ENCODE measurements at places on chromosomes 6 and 20. TPM values are rescaled to one million over a fixed set of nuclear protein-coding genes. Genes with fewer than 3 reads are reported as not detected.

The SPTLC3 gene
- not detected for total RNA-seq

The GSTA2 gene
- total RNA-seq: not detected

DNA sequence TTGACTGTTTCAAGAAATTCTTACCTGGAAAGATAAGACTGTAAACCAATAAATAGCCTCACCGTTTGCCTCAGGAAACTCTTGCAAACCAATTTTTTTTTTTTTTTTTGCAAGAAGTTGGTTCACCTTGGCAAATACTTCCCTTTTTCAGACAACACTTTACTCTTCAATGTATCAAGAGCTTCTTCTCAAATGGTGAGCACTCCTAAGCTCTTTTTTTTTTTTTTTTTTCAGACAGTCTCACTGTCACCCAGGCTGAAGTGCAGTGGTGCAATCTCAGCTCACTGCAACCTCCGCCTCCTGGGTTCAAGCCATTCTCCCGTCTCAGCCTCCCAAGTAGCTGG lies 22.7 kb upstream of the SNTA1 start:
- peak overlapping the region; percentile 90 for H3K27ac ChIP-seq
- peaks cover 17% of the 10 kb centered on the region for H3K27me3 ChIP-seq
- no peak overlapping the region for H3K4me3 ChIP-seq

The SLC35D3 gene
- total RNA-seq: not detected

The MDFI gene
- 7.9 TPM for total RNA-seq

GRCh38 chr6:78797270-78797669 lies 70.1 kb upstream of the IRAK1BP1 start:
- H3K27ac ChIP-seq: no peak overlapping the region
- DNase-seq: no peak
- no peak overlapping the region for H3K4me3 ChIP-seq
- no peaks in the 10 kb centered on the region for H3K4me1 ChIP-seq
- H3K27me3 ChIP-seq: peaks cover 2% of the 10 kb centered on the region

The TNNC2 gene
- 0.64 TPM for total RNA-seq

The SLC2A4RG gene
- total RNA-seq: 47.9 TPM

GRCh38 chr6:42417641-42418112 lies 34.0 kb downstream of the TRERF1 start:
- DNase-seq: no peak
- peaks cover 3% of the 10 kb centered on the region for H3K4me1 ChIP-seq
- no peaks in the 10 kb centered on the region for H3K27me3 ChIP-seq
- H3K36me3 ChIP-seq: no peaks in the 10 kb centered on the region
- H3K27ac ChIP-seq: no peak overlapping the region
- H3K4me3 ChIP-seq: no peak overlapping the region

GRCh38 chr20:1887321-1887720 lies 7.9 kb upstream of the SIRPA start:
- no peaks in the 10 kb centered on the region for H3K4me1 ChIP-seq
- H3K27ac ChIP-seq: no peak overlapping the region
- no peak overlapping the region for H3K4me3 ChIP-seq

The OR2B6 gene
- not detected for total RNA-seq

The TTK gene
- 6.3 TPM for total RNA-seq

DNA sequence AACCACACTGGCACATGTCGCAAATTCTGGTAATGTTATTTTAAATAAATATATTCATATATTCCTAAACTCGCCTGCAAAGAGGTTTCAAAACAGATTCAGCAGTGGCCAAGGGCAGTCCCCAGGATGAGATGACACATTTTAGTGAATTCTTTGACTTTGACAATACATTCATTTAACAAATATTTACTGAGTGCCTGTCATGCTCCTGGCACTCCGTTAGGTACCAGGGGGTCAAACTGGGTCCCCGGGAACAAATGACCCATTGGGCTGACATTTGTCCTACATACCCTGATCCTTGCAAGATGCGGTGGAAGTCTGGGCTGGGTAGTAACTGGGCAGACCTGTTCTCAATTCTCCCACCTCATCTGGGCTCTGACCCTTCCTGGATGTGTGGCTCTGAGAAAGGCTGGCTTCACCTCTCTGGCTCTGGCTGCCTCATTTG lies 74.9 kb downstream of the FYN start:
- H3K36me3 ChIP-seq: no peaks in the 10 kb centered on the region
- no peak for DNase-seq
- peaks cover 53% of the 10 kb centered on the region for H3K4me1 ChIP-seq

The ADGRF1 gene
- total RNA-seq: not detected

DNA sequence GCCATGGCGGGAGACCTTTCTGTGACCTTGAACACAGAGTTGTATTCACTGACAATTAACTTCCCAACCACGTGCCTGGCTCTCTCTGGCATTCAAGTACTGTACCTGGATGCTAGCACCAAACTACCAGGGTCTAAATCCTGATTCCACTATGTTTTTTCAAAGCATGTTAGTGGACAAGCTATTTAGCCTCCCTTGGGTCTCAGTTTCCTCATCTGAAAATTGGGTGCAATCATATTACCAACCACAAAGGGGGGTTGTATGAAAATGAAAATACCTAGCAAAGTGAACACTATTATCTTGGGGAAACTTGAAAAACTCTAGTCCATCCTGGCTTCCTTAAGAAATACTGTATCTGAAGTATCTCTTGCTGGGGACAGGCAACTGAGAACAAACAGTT lies 308.7 kb upstream of the SGK1 start:
- H3K36me3 ChIP-seq: no peaks in the 10 kb centered on the region
- DNase-seq: no peak
- H3K27ac ChIP-seq: no peak overlapping the region
- H3K27me3 ChIP-seq: no peaks in the 10 kb centered on the region

The RIPPLY2 gene
- 4.9 TPM for total RNA-seq

The PROCR gene
- total RNA-seq: 0.32 TPM

The C6orf89 gene
- total RNA-seq: 57.0 TPM

The MPIG6B gene
- not detected for total RNA-seq

GRCh38 chr20:36585410-36586125 lies 12.2 kb downstream of the TGIF2 start:
- peaks cover 1% of the 10 kb centered on the region for H3K27me3 ChIP-seq
- no peak for DNase-seq
- no peaks in the 10 kb centered on the region for H3K36me3 ChIP-seq

The PRR3 gene
- 34.7 TPM for total RNA-seq

The GINS1 gene
- 5.3 TPM for total RNA-seq

- H3K27me3 ChIP-seq: peaks cover 7% of the 10 kb centered on the region
- H3K36me3 ChIP-seq: peaks cover 5% of the 10 kb centered on the region
- DNase-seq: no peak
- no peak overlapping the region for H3K27ac ChIP-seq
- no peak overlapping the region for H3K4me3 ChIP-seq
- no peaks in the 10 kb centered on the region for H3K4me1 ChIP-seq
Observed at GRCh38 chr6:31194061-31194834, 23.8 kb upstream of the POU5F1 start.

DNA sequence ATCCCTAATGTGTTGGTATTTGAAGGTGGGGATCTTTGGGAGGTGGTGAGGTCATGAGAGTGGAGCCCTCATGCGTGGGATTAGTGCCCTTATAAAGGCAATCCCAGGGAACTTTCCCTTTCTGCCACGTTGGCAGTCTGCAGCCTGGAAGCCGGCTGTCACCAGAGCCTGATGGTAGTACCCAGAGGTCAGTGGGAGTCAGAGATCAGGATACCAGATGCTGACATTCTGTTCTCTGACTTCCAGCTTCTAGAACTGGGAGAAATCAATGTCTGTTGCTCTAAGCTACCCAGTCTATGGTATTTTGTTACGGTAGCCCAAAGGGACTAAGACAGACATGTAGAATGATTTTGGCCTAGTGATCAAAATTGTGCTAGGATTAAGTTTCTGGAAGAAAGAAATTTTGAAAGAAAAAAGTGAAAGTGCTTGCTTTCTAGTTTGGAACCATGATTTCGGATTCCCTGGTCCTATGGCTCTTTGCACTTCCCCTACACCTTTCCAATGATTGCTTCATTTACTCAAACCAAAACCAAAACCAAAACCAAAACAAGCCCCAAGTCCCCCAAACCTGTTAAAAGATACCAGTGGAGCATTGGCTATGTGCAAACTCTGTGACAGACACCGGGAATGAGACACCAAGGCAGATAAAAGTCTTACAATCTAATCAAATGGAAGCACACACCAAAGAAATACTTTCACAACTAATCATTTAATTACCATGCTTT lies 173.7 kb upstream of the ZNF217 start:
- DNase-seq: peak; percentile 36
- H3K4me1 ChIP-seq: peaks cover 11% of the 10 kb centered on the region
- peaks cover 3% of the 10 kb centered on the region for H3K27me3 ChIP-seq
- H3K27ac ChIP-seq: peak overlapping the region; percentile 64
- H3K4me3 ChIP-seq: no peak overlapping the region
- no peaks in the 10 kb centered on the region for H3K36me3 ChIP-seq

DNA sequence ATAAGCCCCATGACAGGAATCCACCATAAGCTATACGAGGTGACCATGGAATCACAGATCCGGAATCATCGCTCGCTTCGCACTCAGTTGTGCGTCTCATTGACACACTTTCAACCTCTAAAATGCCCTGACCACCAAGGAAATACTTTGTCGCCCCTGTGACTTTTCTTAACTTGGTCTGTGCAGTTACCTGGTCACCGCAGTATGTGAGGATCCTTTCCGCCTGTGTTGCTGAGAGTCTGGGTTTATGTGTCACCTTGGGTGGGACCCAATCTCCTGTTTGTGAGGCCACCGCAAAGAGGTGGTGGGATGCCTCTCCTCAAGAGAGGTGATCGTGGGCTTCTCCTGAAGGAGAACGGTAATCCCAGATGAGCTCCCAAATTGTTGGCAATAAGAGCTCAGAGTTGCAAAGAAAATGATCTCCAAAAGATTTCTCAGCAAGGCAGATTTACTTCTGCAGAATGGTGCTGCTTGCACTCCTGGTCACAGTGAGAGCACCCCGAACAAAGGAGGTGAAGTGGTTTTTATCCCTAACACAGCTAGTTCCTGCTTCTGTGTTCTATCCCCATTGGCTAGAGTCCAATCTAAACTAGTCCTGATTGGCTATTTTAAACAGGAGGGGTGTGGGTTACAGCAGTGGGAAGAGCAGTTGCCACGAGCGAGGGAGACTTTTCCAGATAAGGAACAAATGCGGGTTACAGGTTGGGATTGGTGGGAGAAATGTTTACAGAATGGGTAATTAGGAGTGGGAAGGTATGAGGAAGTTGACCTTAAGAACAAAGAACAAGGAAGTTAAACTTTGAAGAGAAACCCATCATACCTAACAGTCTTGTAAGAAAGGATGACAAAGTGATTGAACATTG lies 9.1 kb upstream of the ZNFX1 start:
- H3K4me1 ChIP-seq: peaks cover 22% of the 10 kb centered on the region
- peaks cover 12% of the 10 kb centered on the region for H3K27me3 ChIP-seq
- no peak overlapping the region for H3K27ac ChIP-seq
- DNase-seq: no peak
- H3K4me3 ChIP-seq: peak overlapping the region; percentile 69

- no peaks in the 10 kb centered on the region for H3K36me3 ChIP-seq
- DNase-seq: no peak
- H3K4me1 ChIP-seq: no peaks in the 10 kb centered on the region
- no peak overlapping the region for H3K4me3 ChIP-seq
- no peaks in the 10 kb centered on the region for H3K27me3 ChIP-seq
Observed at GRCh38 chr6:128925765-128926164, 42.8 kb downstream of the LAMA2 start.

DNA sequence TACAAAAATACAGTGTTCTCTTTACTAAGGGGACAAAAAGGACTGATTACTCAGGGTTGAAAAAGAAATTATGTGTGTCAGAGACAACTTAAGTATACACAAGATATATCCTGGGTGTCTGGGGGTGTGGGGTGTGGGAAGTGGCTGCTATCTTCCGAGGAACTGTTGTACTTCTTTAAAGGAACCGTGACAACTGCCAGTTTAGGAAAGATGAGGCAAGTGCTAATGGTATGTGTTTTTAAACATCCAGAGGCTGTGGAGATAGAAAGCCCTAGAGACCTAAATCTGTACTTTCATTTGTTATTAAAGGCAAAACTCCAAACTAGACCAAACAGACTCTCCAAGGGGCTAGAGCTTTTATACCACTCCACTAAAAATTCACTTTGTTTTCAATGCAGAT lies 95.6 kb downstream of the SNAP25 start:
- no peak for DNase-seq
- H3K27me3 ChIP-seq: peaks cover 2% of the 10 kb centered on the region
- no peak overlapping the region for H3K4me3 ChIP-seq
- peaks cover 15% of the 10 kb centered on the region for H3K36me3 ChIP-seq

- peaks cover 3% of the 10 kb centered on the region for H3K27me3 ChIP-seq
- DNase-seq: no peak
- no peaks in the 10 kb centered on the region for H3K4me1 ChIP-seq
- H3K4me3 ChIP-seq: no peak overlapping the region
- H3K36me3 ChIP-seq: no peaks in the 10 kb centered on the region
Observed at GRCh38 chr6:40907198-40907701, 131.8 kb downstream of the UNC5CL start.

The SNAP25 gene
- 61.0 TPM for total RNA-seq

The EIF6 gene
- 85.2 TPM for total RNA-seq

- peak overlapping the region; percentile 82 for H3K27ac ChIP-seq
- peaks cover 13% of the 10 kb centered on the region for H3K4me1 ChIP-seq
- peak; percentile 65 for DNase-seq
- H3K4me3 ChIP-seq: peak overlapping the region; percentile 28
Observed at GRCh38 chr20:26276554-26277210, 580.0 kb upstream of the ZNF337 start.

The KCNS1 gene
- not detected for total RNA-seq

DNA sequence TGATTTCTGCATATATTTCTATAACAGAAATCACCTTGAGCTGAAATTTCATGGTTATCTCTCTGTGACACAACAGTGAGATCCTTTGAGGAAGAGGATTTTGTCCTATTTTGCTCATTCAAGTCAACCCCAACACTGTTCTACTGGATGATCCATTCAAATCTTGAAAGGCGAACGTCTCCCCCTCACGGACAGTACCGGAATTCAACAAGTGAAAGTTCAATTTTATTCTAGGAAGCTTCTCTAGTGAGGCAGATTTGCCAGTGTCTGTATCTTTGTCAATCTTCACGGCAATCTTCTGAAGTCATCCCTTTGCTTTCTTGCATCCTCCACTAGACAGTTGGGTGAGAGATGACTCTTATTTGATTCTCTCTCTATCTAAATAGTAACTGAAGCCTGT lies 91.7 kb upstream of the PDE7B start:
- no peak overlapping the region for H3K4me3 ChIP-seq
- DNase-seq: no peak
- H3K4me1 ChIP-seq: no peaks in the 10 kb centered on the region
- no peaks in the 10 kb centered on the region for H3K36me3 ChIP-seq

- no peak overlapping the region for H3K4me3 ChIP-seq
- H3K4me1 ChIP-seq: no peaks in the 10 kb centered on the region
- DNase-seq: no peak
- no peak overlapping the region for H3K27ac ChIP-seq
- no peaks in the 10 kb centered on the region for H3K36me3 ChIP-seq
- H3K27me3 ChIP-seq: no peaks in the 10 kb centered on the region
Observed at GRCh38 chr20:38043512-38044300, 10.2 kb downstream of the RPRD1B start.

- no peak overlapping the region for H3K27ac ChIP-seq
- peaks cover 7% of the 10 kb centered on the region for H3K4me1 ChIP-seq
- no peak for DNase-seq
- H3K27me3 ChIP-seq: peaks cover 3% of the 10 kb centered on the region
- H3K4me3 ChIP-seq: no peak overlapping the region
- no peaks in the 10 kb centered on the region for H3K36me3 ChIP-seq
Observed at GRCh38 chr6:106574741-106575458, 54.4 kb downstream of the RTN4IP1 start.

The TRIM15 gene
- total RNA-seq: not detected

The PPP1R3G gene
- total RNA-seq: not detected

GRCh38 chr20:16477632-16478031 lies 95.6 kb downstream of the KIF16B start:
- peaks cover 6% of the 10 kb centered on the region for H3K4me1 ChIP-seq
- no peak for DNase-seq
- no peak overlapping the region for H3K4me3 ChIP-seq
- H3K27ac ChIP-seq: no peak overlapping the region
- no peaks in the 10 kb centered on the region for H3K27me3 ChIP-seq
- no peaks in the 10 kb centered on the region for H3K36me3 ChIP-seq
